NCI-H774 (cell line): ENCODE measurements at places on chromosomes 4 and X.

- DNase-seq: no peak
Measured at GRCh38 chr4:70629469-70630090, 1.0 kb downstream of the ENAM start.

DNA sequence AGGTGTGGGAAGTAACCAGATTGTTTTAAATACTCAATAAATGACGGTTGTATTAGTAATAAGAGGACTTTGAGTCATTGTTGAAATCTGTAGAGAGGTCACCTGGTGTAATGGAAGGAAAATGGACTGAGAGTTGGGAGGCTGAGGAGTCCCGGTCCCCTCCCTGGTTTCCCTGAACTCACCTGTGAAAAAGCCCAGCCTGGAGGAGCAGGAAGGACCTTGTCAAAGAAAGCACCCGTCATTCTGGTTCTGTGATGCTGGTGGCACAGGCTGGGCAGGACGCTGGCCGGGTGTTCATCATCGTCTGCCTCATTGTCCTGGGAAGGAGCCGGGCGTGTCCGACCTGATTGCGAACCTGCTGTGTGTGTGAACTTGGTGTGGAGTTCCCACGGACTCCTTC is 70.8 kb downstream of the SORCS2 start:
- no peak for DNase-seq

DNA sequence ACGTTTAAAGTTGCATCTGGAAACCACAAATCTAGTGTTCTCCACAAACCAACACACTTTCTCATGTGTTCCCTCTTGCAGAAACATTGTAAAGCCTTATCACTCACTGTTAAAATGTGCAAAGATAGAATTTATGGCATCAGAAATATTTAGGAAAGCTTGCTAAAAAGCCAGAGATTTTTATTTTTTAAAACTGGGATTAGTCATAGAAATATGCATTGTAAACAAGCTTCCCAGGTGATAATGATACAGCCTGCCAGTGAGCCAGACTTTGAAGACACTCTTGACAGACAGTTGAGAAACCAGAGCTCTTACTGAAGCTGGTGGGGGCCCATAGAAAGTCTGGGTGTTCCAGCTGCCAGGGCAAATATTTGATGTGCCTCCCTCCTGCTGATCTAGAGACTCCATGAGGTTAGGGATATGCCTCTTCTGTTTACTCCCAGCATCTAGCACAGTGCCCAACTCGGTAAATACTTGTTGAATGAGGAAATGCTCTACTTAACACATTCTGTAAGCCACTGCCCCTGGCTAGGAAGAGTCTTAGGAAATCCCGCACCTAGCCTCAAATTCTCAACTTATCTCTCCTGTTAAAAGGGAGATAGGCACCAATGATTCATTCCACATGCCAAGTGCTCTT is 179.0 kb upstream of the RASGEF1B start:
- peak; percentile 71 for DNase-seq

DNA sequence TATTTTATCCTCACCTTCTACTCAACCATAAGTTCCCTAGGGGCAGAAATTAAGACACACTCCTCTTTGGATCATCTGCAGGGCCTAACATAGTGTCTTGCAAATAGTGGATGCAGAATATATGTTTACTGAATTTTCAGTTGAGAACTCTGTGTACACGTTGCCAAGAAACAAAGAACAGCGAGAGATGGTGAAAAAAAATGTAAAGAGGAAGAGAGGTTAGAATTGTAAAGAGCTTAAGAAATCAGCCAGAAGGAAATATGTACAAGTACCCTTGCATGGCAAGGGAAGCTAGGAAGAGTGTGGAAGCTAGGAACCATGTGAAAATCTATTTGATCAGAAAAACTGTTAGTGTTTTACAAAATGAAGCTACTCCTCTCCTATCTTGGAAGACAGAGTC is 431.0 kb downstream of the SMARCA1 start:
- no peak for DNase-seq

- no peak for DNase-seq
Measured at GRCh38 chrX:118383120-118383519, 37.2 kb downstream of the WDR44 start.

- peak; percentile 81 for DNase-seq
Measured at GRCh38 chr4:15906020-15906443, 32.5 kb downstream of the FGFBP1 start.

DNA sequence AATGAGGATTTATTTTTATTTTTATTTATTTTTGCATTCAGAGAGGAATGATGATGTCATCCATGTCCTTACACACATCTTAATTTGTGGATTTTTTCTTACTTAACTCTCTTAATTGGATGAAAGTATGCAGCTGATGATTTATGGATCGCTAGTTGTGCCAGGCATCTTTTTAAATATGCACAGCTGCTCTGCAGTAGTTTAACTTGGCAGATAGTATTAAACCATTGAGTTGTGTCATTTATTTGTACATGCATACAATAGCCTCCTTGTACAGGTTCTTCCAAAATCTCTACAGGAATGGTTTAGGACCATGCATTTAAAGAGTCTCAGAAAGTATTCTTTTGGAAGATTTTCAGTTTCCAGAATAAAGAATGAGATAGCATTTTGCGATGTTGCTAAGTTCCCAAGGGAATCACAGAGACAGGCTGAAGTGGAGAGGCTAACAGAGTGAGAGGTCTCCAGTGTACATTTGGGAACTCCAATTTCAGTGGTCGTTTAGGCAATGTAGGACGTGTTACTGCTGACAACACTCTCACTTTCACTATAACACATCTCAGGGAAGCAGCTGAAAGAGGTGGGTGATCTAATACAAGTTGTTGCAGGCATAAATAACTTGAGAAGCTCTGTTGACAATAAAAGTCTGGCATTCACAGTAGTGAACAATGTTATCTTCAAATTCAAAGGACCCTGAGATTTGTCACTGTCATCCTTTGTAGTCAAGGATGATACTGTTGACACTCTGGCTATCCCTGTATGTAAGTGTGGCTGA is 49.9 kb upstream of the SCRG1 start:
- no peak for DNase-seq

DNA sequence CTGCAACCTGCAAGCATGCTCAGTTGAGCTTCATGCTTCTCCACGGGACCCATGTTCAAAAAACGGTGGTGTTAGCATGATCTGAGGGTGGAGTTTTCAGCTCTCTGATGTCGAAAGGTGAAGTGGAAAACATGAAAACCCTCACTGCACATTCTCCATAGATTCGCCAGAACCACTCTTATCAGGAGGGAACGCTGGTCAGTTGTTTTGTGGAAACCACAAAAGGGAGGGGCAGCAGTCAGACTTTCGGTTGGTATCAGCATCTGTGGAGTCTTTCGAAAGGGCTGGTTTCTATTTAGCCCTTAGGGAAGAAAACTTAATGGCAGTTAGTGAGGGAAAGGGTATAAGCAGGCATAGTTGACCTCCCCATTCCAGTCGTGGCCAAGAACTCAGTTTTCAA is 12.6 kb downstream of the PPA2 start:
- DNase-seq: no peak

GRCh38 chrX:70605352-70605751 is 160.7 kb downstream of the DLG3 start:
- no peak for DNase-seq

- DNase-seq: no peak
Measured at GRCh38 chrX:130556951-130557350, 155.2 kb downstream of the RBMX2 start.

DNA sequence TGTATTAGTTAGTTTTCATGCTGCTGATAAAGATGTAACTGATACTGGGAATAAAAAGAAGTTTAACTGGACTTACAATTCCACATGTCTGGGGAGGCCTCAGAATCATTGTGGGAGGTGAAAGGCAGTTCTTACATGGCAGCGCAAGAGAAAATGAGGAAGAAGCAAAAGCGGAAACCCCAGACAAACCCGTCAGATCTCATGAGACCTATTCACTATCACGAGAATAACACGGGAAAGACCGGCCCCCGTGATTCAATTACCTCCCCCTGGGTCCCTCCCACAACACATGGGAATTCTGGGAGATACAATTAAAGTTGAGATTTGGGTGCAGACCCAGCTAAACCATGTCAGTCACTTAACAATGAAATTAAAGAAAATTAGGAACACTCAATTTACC is 499.1 kb downstream of the FSTL5 start:
- DNase-seq: no peak

GRCh38 chr4:123846092-123846491 is 449.5 kb downstream of the SPRY1 start:
- no peak for DNase-seq

- DNase-seq: no peak
Measured at GRCh38 chr4:84623661-84624060, 40.7 kb downstream of the CDS1 start.

- no peak for DNase-seq
Measured at GRCh38 chr4:123529278-123529568, 132.6 kb downstream of the SPRY1 start.

GRCh38 chr4:168695288-168695687 is 198.4 kb downstream of the PALLD start:
- no peak for DNase-seq

DNA sequence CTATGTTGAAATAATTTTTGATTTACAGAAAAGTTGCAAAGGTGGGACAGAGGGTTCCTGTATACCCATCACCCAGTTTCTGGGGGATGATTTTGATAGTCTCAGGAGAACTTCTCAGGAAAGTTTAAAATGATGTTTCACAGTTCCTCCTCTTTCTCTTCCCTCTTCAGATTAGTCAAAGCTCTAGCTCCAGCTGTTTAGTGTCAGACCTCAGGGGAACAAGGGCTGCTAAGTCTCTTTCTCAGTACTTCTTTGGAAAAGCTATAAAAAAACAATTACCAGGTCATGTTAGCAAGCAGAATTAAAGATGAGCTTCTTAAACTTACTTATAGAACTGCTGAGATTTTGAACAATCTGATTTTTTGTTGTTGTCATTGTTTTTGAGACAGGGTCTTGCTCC is 12.2 kb downstream of the IL13RA1 start:
- DNase-seq: no peak

GRCh38 chr4:48667148-48667547 is 112.9 kb downstream of the FRYL start:
- no peak for DNase-seq

DNA sequence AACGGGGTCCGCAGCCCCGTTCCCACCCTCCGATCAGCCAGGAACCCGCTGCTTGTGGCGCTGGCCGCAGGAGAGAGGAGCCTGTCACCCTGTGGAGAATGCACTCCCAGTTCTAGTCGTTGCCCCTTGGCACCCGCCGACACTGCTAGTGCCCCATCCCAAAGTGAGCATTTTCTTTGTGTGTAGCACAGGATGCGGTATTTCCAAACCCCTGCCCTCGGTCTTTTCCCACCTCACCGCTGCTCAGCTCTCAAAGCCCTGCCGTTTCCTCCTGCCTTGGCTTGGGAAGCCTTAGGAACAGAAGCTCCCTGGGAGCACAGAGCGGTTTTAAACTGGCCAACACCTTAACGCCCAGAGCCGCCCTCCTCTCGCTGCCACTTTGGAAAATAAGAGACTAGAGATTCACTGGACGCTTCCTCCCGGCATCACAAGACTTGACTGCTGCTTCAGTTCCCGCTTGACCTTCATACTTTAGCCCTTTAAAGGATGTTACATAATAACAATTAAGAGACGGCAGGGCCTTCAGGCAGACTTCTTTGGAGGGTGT is 772 bp downstream of the CYP4V2 start:
- no peak for DNase-seq
